Dermis blood vessel endothelial cell (primary cell): ENCODE measurements at places on chromosomes 1 and 21. TPM values are rescaled to one million over a fixed set of nuclear protein-coding genes. Genes with fewer than 3 reads are reported as not detected.

DNA sequence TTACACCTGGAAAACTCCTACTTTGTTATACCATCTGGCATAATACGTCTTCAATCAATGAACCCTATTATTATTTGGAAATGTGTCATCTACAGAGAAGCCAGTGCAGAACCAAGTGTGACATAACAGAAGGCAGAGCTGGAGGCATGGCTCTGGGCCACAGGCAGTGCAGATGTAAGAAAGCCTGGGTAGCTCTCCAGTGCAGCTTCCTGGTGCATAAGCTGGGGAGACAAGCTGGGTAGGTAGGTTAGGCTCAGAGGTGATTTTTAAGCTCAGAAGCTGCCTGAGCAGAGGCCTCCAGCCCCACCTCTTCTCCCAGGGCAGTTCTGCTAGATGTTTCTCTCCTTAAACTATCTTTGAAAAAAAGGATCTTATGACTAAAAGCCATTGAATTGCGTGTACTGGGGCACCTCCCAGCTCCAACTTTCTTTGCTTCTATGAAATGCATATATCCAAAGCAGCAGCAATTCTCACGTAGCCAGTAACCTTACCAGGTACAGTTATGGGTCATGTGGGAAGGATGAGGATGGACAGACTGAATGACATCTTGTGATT is 30.7 kb downstream of the AKNAD1 start:
- DNase-seq = no peak

GRCh38 chr1:145823565-145824498 is at the start of the genes POLR3C and RNF115:
POLR3C (plus strand) TSS chr1:145824200; CDS start chr1:145825777, 1,577 bp downstream.
RNF115 (minus strand) TSS chr1:145824095; CDS start chr1:145823873, 222 bp downstream.
- peak; percentile 92 for DNase-seq

- no peak for DNase-seq
These were observed 1.7 kb upstream of the SCAF4 start for GRCh38 chr21:31733551-31734149.

DNA sequence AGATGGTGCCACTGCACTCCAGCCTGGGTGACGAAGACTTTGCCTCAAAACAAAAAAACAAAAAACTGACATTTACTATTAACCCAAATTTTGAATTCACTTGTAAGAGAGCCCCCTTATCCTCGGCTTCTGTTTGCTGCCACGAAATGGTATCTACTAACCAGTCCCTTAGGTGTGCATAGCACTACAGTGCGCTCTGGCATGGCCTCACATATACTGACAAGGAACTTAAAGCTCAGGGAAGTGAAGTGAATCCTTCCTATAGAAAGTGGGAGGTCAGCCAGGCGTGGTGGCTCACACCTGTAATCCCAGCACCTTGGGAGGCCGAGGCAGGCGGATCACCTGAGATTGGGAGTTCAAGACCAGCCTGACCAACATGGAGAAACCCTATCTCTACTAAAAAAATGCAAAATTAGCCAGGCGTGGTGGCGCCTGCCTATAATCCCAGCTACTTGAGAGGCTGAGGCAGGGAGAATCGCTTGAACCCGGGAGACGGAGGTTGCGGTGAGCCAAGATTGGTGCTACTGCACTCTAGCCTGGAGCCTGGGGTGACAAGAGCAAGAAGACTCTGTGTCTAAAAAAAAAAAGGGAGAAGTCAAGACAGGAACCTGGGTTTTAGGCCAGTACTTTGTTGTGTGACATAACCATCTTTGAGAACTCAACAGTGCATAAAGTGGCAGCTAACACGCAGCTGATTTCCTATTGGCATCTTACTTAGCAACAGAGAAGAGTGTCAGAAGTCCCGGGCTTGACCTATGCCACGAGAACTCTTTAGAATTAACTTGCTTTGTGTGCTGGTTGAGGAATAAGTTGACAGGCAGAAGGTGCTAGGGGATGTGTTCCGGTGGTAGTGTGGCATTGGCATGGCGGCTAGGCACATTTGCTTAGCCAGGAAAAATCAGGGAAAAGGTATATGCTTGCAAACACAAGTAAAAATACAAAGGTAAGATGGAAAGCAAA is 16.8 kb downstream of the ERRFI1 start:
- no peak for DNase-seq

- DNase-seq = no peak
These were observed 174.7 kb downstream of the NRIP1 start for GRCh38 chr21:14890141-14890540.

GRCh38 chr1:1748686-1749321 is 24.6 kb upstream of the CDK11A start:
- no peak for DNase-seq

GRCh38 chr1:160837558-160838205 is 25.0 kb downstream of the CD244 start:
- peak; percentile 10 for DNase-seq

DNA sequence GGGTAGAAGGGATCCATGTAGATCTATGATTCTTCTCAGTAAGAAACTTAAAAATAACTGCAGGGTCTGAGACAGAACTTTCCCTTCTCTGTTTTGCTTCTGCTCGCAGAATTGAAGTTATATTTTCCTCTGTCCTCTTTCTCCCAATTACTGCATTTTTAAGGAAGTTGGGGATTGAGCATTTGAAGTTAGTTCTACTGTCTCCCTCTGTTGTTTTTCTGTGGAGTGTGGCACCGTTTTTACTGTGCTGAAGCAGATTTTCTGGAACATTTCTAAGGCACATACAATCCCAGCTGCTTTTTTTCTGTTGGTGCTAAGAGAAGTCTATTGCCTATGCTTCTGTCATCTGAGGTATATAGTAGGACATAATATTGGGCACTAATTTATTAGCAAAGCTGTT is 43.3 kb downstream of the RASAL2 start:
- no peak for DNase-seq

DNA sequence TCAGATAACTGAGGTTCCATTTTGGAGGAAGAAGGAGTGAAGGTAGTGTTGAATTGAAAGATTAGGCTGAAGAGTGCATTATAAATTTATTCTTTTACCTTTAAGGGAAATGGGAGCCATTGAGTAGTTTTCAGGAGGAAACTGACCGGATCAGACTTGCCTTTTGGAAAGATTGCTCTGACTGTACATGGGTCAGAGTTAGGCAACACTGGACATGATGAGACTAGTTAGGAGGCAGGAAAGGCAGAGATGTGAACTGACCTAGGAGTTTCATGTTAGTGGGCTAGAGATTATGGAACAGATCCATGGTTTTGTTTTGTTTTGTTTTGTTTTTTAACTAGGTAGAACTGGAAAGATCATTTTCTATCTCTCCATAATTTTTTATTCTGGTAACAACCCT is 78.2 kb downstream of the SNX7 start:
- DNase-seq = no peak

DNA sequence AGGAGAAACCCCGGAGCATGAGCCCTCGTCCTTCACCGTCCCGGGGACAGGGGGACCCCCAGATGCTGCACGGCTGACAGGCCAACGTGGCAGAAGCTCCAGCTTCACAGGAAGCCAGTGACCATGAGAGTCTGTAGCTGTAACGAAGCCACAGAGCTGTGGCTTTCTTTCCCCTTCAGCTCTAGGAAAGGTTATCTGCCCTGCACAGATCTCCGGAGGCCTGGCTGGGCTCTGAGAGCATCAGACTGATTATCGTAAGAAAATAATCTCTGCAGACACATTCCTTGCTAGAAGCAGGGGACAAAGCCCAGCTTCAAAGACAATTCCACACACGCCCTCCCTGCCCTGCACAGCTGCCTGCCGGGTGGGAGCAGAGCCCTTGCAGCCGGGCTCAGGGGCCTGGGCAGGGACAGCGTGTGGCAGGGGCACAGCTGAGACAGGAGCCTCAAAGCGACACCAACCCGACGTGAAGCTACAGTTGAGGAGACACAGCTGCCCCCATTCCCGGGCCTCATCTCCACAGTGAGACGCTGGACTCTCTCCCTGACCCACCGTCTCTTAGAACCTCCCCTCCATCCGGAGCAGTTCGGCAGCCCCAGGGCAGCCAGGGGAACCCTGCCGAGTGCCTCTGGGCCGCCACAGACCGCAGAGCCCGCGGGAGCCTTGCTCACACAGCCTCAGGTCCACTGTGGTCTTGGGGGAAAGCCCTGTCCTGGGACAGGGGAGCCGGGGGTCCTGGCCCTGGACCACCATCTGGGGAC is 30.6 kb downstream of the POFUT2 start:
- DNase-seq = peak; percentile 17

DNA sequence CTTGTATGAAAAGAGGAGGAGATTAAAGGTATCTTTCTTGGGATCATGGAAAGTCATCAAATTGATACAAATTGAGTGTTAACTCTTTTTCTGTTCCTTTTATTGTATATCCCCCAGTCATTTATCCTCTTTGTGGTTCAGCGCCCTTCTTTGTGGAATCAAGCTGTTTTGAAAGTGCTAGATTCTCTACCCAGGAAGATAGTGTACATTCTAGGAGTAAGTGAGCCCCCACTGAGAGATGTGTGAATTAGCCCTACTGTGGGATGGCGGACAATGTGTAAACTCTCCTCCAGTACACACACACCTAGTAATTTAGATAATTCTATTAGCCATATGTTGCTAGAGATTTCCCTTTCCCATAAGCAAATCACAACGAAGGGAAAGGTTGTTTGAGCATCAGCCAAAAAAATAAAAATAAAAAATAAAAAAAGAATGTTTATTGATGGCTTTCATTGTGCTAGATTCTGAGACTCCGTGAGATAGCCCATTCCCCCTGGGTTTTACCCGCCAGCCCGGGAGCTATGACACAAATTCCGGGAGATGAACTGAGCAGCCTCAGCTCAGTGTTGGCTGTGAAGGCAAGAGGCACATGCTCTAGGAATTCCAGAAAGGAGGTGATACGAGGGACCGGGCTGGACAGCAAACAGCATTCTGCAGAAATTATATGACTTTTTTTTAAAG is 378.4 kb upstream of the RUNX1 start:
- no peak for DNase-seq

DNA sequence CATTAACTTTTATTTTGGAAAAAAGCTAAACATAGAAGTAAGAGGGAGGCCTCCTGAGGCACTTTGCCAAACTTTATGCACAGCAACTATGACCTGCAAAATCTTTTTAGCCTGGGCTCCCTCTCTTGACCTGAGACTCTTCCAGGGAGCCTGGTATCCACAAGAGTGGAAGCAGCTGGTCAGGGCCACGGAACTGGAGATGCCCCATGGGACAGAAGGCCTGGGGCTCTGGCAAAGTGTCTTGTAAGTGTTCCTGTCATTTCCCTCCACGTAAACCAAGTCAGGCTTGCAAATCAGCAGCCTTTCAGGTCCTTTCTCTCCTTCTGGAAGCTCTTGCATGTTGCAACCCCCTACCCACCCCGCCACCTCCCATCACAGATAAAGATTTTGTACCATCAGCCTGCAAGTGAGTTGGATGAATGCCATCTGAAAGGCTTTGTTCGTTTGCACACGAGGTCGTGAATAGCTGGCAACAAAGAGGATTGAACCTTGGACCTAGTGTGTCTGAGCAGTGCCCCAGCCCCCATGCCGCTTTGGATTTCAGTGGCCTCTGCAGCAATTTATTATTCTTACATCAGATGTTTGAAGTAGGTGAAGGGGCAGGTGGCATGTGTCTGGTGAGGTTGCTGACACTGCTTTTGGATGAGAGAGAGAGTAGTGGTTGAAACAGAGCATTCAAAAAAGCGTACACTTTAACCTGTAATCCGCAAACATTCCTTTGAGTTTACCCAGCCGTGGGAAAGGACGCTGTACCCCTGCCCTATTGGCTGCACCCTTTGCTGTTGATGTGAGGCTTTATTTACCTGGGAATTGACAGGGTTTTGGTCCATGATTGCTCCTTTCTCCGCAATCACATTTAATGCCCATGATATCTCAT is 91.6 kb downstream of the GALNT2 start:
- DNase-seq = no peak

- DNase-seq = no peak
These were observed 23.2 kb downstream of the CDC42 start for GRCh38 chr1:22075718-22076117.

- DNase-seq = no peak
These were observed 1.6 kb upstream of the METTL18 start for GRCh38 chr1:169796274-169796810.

GRCh38 chr1:59549903-59550302 is 253.0 kb downstream of the FGGY start:
- no peak for DNase-seq

DNA sequence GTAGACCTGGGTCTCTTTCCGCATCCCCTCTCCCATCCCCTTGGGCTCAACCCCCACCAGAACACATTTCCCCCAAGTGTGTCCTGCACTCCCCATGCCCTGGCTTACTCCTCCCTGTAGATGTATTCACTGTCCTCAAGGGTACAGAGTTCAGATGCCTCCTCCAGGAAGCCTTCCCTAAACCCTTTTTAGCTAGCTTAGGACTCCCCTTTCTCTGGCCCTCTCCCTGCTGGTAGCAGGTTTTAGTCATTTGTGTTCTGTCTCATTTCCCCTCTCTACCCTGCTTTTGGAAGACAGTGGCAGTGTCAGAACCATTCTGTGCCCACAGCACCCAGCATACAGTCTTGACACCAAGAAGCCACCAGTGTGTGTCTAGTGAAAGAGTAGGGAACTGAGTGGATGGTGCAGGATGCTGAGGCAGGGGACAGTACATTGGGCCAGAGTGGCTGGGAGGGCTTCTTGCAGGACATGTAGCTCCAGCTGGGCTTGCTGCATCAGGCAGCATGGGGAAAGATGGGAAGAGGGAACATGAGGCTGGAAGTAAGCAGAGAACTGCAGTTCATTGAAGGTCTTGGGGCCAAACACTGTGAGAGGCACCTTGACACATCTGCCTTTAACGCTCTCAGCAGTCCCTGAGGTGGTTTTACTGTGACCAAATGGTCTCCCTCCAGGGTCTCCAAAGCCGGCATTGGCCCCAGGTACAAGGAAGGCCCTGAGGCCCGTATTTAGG is 2.5 kb downstream of the FOXO6 start:
- no peak for DNase-seq

DNA sequence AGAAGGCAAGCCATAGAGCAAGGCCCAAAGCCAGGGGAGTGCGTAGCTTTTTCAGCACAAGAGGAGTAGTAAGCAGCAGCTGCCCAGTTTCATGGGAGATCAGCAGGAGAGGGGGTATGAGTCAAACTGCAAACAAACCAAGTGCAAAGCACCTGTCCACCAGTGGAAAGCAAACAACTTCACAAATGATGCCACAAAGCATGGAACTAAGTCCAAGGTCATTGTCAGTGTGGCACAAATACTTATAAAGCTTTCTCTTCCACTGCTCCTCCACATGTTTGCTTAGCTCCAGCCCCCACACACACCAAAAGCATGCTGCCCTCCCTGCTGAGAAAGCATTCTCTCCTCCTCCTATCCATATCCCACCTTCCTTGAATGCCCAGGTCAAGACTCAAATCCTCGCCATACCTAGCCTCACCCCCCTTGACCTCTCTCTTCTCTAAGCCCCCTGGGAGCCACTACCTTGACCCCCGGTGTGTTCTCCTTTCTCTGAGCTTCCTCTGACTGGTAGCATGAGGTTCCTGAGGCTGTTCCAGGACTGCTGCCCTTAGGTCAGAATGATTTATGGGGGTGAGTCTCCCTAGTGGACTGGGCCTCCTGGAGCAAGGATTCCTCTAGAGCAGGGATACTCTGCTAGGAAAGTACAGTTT is 70.4 kb downstream of the DMAP1 start:
- DNase-seq = no peak

The PAQR6 gene
- 0.19 and 0.68 TPM in 2 replicates for total RNA-seq

The NHLH1 gene
- under 0.01 and 0.05 TPM in 2 replicates for total RNA-seq

The ADAMTSL4 gene
- 0.17 and 0.60 TPM in 2 replicates for total RNA-seq

The GFI1 gene
- total RNA-seq = under 0.01 TPM in 1 of 2 replicates, not detected in the other

The SELE gene
- 5.7 and 24.3 TPM in 2 replicates for total RNA-seq

The CHRM3 gene
- total RNA-seq = 1.4 and 2.6 TPM in 2 replicates

The CPT2 gene
- total RNA-seq = 12.4 and 14.8 TPM in 2 replicates
